ENCODE measurements at places on chromosomes 16 and 17.

DNA sequence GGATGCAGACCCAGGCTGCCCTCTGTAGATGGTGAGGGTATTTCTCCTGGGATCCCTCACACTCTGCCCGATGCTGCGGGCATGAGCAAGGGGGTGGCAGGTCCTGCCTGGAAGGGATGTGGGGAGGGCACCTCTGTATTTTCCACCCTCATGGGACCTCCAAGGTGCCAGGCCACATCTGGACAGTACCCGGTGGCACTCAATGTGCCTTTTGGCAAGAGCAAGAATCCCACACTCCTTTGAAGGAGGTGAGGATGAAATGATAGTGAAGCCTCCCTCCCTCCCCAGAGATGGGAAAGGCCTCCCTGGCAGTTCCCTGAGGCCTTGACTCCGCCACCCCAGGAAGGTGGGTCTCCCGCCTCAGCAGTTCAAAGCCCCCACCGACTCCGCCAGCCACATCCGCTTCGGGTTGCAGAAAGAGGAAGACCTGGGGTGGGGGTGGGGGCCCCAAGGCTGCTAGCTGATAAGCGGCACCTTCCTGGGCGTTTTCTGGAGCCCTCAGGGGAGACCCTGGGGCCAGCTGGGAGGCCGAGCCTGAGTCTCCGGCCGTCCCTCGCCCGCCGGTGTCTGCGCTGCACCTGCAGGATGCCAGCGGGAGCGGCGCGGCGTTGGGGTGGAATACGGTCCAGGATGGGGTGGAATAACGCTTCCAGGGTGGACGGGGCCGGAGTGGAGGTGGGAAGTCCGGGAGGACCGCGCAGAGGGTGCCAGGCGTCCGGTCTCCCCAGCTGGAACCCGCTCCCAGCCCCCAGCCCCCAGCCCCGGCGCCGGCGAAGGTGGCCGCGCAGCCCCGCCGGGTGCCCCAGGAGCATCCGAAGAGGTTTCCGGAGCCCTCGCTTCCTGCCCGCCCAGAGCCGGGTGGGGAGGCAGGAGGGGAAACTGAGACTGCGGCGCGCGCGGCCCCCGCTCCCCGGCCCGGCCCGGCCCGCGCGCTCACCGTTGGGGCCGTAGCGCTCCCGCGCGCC, 718 bp downstream of the ATP2A3 start:
- DNase-seq, result peak; percentile 74

- no peak for DNase-seq
Measured at GRCh38 chr16:64866021-64866420, 255.8 kb downstream of the CDH11 start.

- no peak for DNase-seq
Measured at GRCh38 chr16:22670044-22670536, 143.9 kb upstream of the HS3ST2 start.

GRCh38 chr17:31583772-31584356, 192.4 kb downstream of the RAB11FIP4 start:
- no peak for DNase-seq

DNA sequence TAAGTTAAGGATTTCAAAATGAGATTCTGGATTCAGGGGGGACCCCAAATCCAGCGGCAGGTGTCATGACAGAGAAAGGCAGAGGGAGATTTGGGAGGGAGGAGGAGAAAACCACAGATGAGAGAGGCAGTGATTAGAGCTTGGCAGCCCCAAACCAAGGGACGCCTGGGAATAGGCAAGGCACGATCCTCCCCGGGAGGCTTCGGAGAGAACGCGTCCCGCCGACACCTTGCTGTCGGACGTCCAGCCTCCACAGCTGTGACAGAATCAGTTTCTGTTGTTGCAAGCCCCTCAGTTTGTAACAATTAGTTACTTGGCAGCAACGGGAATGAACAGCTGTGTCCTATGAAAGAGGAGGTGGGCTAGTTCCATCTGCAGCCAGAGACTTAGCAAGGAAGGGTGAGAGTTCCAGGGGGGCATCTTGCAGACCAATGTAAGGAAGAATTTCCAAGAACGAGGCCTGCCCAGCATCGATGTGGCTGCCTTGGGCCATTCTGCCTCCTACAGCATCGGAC, 110.7 kb upstream of the SDK2 start:
- DNase-seq, result no peak

DNA sequence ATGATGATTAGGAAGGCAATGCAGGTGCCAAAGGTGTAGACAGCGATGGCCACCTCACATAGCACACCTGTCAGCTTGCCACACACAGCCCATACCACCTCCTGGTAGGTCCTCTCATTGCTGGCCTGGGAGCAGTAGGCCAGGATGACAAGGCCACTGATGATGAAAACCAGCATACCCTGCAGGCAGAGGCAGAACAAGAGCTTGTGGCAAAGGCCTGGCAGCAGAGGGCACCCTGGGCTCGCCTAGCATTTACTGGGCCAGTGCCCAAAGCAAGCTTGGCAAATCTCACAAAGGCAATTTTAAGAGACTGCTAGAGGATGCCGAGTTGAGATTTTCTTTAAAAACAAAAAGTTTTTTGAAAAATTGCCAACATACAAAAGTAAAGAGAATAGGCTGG, 5.9 kb downstream of the SLC38A7 start:
- DNase-seq, result no peak

GRCh38 chr16:53947642-53948041, 243.7 kb downstream of the FTO start:
- DNase-seq, result no peak

- no peak for DNase-seq
Measured at GRCh38 chr16:28105954-28106353, 42.4 kb upstream of the GSG1L start.

GRCh38 chr17:55843785-55844184, 92.9 kb downstream of the PCTP start:
- no peak for DNase-seq

- no peak for DNase-seq
Measured at GRCh38 chr17:28704219-28704858, 7.3 kb downstream of the PROCA1 start.

DNA sequence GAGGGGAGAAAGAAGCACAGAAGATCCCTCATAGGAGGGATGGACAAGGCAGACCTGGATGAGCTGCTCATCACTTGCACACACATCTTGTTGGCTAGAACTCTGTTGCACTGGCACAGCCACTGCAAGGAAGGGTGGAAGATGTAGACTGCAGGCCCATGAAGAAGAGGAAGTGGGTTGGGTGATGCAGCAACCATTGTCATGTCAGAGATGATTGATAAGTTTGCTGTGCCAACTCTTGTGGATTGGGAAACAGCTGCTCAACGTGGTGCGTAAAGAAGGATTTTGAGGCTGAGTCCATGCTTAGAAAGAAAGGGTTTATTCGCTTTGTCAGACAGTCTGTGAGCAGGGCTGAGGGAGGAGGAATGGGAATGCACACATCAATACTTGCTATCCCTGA, 161.4 kb upstream of the MPHOSPH6 start:
- no peak for DNase-seq

DNA sequence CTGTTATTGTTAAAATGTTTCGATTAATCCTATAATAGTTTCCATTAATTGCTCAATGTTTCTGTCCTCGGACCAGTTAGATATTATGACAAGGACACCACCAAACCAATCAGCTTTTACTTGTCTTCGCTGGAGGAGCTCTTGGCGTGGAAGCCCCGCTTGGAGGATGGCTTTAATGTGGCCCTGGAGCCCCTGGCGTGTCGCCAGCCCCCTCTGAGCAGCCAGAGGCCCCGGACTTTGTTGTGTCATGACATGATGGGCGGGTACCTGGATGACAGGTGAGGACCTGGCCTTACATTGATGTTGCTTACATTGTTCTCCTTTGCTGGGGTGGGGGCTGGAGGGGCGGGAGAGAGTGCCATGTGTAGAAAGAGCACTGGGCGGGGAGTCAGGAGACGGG, 3.0 kb downstream of the ENGASE start:
- no peak for DNase-seq

GRCh38 chr17:39450051-39450450, 1.0 kb downstream of the MED1 start:
- no peak for DNase-seq

DNA sequence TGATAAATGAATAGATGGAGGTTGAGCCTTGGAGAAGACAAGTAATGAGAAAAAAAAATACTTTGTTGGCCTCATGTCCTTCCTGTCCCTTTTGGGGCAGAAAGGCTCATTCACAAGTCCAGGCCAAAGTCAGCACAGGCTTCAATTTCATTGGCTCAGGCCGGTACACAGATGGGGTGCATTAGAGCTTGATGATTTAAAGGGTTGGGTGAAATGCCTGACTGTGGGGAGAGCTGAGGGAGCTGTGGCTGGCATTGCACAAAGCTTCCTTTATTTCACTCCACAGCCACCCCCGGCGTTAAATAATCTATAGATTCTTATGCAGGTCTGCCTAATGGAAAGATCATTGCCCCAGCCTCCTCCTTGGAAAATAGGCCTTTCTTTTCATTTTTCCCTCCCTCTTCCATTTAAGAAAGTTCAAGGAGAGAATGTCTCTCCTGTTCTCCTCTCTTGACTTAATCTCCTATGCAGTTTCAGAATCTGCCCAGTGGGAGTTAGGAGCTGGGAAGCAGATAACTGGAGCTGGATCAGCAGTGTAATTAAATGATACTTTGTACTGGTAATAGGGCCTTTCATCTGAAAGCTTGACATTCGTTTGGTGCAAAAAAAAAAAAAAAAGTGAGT, 24.4 kb downstream of the YPEL2 start:
- DNase-seq, result no peak

DNA sequence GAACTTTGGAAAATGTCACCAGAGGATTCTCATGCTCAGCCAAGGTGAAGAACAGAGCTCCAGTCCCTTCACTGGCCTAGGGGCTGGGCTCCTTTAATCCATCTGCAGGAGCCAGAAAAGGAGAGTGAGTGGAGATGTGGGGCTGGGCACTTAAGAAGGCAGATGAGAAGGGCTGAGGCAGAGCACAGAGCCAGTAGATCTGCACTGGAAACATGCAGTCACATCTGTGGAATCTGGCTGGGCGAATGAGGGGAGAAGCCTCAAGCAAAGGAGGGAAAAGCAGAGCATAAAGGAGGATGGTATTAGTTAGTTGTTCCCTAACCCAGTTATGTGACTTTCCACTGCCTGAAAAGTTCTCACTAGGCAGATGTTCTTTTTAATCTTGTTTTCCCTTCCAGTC, 50.4 kb upstream of the BCAR1 start:
- DNase-seq, result no peak

GRCh38 chr17:63490329-63490728, 13.5 kb downstream of the ACE start:
- no peak for DNase-seq

DNA sequence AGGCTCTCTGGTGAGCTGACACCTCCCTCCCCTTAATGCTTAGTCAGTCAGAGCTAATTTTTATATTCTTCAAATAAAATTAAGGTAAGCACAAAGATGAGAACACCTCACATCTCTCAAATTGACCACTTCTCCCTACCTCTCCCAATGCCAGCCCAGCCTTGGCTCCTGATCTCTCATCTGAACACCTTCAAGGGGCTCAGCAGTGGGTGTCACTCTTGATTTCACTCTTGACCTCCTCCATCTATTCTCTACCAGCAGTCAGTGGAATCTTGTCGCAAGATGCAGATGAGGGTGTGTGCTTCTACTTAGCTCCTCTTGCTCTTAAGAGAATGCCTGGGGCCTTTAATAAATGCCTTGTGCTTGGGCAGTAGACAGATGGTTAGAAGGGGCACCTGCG, 309.0 kb upstream of the IRX3 start:
- no peak for DNase-seq

GRCh38 chr16:10971560-10971961, 27.2 kb downstream of the CLEC16A start:
- peak; percentile 28 for DNase-seq

DNA sequence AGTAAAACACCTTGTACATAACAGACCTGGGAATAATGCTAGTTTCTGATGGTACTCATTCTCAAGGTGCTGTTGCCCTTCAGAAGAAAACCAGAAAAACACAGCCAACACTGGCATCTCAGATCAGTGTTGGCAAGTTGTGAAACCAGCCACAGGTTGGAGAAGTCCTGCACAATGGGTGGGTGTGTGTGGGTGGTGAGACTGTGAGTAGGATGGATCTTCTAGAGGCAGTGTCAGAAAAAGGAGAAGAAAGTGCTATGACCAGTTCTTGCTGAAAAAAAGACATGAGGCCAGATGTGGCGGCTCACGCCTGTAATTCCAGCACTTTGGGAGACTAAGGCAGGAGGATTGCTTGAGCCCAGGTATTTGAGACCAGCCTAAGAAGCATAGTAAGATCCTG, 35.2 kb upstream of the SMIM36 start:
- no peak for DNase-seq

DNA sequence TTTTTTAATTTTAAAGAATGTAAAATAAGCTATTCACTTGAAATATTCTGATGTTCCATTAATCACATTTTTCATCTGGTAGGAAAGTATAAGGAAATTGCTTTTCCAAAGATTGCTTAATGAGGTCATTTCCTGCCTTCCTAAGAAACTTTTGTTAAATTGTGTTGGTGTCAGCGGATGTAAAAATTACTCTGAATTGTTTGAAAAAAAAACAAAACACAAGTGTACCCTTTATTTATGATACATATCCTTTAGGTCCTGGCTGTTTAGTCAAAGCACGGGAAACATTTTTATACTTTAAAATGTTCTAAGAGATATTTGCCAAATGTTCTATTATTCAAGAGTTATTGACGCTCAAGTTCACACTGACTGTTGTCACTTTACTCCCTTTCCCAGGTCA, 1357.4 kb upstream of the GOT2 start:
- no peak for DNase-seq

All from CD4-positive, alpha-beta T cell treated with Interferon alpha-2 for 1 hour (primary cell).